ENCODE measurements at places on chromosomes 1 and 21.

- DNase-seq, result no peak
Observed at GRCh38 chr21:16194788-16195537, 465.2 kb downstream of the USP25 start.

DNA sequence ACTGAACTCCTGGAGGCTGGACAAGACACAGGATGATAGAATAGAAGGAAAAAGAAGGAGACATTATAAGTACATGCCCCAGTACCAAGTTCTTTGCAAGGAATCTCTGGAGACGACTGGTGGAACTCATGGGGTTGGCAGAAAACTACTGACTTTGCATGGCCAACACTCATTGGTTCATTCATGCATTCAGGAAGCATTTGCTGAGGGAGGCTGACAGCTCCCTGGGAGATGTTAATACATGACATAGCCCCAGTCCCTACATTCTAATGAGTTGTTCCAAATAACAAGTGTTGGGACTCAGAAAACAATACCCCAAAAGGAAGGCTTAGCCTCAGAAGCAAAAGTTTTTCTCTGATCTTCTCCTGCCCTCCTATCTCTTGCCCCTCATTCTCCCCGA lies 172.8 kb upstream of the IRF2BP2 start:
- DNase-seq, result no peak

GRCh38 chr1:43974443-43975248 lies at the start of gene ATP6V0B:
Gene ATP6V0B (plus strand): TSS chr1:43974960. CDS start chr1:43975041, 81 bp downstream.
- peak; percentile 98 for DNase-seq

- DNase-seq, result no peak
Observed at GRCh38 chr1:29677028-29678024, 441.0 kb downstream of the PTPRU start.

DNA sequence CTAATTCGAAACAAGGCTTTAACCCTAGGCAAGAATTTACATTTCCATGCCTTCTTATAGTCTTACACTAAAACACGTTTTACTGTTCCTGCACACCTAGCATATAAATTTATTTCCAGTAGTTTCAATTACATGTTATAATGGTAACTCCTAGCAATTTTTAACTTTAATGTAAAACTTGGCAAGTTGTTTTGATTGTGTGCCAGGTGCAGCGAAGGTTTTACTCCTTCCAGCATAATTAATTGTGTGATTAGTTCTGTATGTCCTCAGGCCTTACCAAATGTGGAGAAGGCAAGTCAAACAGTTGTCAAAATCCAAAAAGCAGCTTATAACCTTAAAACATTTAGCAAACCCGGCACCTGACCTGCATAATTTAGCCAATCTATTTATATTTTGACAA lies 114.8 kb downstream of the KCNK1 start:
- no peak for DNase-seq

DNA sequence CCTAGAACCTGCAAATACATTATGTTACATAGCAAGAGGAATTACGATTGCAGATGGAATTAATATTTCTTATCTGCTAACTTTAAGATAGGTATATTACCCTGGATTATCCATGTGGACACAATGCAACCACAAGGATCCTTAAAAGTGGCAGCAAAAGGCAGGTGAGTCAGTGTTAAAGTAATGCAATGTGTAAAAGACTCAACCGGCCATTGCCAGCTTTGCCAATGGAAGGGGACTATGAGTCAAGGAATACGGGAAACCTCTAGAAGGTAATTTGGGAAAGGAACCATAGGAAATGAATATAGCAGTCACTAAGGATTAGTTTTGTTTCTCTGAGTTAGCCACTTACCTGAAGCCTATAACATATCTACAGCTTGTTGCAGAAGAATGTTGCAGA lies 692.1 kb upstream of the ZP4 start:
- DNase-seq, result no peak

DNA sequence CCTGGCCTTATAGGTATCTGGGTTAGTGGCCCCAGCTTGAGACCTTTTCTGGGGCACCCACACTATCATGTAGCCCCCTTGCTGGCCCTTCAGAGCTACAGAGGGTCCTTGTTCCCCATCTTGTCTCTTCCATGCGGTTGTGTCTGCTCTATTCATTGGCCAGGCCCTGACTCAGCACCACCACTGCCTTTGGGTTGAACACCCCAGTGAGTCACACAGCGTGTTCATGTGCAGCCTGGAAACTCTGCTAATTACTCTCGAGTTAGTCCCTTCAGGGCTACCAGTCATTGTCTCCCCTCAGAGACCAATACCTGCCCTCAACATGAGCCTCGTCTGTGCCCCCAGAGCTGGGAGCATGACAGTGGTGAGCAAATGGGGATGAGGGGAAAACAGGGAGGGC lies 28.2 kb upstream of the IKBKE start:
- peak; percentile 29 for DNase-seq

DNA sequence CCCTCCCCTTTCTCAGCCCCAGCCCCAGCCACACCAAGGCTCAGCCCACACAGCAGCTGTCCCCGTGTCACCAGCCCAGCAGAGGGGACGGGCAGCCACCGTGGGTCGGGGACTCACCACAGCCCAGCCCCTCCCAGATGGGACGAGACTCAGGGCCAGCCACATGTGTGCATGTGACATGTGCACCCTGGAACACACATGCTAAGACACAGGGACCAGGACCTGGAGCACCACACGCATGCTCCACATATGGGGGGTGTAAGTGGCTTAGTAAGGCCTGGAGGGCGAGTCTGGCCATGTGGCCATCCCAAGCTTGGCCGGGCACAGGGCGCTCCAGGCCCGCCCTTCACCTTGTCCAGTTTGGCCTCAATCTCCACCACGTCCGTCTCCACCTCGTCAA lies 4.0 kb downstream of the ACAP3 start:
- no peak for DNase-seq

- no peak for DNase-seq
Observed at GRCh38 chr1:11770011-11770410, 8.0 kb downstream of the C1orf167 start.

DNA sequence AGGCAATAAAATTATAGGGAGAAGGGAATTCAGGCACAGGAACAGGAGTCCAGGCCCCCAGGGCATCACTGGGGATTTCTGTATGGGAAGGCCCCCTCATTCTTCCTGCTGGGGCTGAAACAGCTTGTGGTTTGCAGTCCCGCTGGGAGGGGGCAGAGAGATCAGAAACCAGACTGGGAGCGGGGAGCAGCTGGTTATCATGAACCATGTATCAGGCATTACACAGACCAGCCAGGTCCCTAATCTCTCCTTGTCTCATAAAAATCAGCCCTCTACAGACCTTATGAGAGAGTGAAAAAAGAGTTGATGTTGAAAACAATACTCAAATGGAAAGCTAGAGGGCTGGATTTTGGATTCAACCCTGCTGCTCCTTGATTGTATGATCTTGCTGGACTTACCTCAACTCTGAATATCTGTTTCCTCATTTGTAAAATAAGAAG lies 93.4 kb upstream of the F3 start:
- DNase-seq, result no peak

DNA sequence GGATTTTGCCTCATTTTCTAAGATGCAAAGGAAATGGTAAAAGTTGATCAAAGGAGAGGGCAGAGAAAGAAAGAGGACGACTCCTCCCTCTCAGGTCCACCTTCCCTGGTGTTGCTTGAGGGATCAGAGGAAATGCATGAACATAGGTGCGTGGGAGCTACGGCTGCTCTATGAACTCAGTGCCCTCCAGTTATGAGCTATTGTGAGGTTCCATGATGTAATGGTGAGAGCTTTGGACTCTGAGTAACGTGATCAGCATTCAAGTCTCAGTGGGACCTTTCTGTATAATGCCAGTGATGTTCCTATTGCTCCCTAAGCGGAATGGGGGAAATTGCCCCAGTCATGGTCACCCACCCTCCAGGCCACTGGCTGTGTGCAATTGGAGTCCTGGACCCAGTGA lies 25.9 kb upstream of the NBPF3 start:
- no peak for DNase-seq

GRCh38 chr1:19495000-19495656 lies 9.8 kb upstream of the CAPZB start:
- no peak for DNase-seq

DNA sequence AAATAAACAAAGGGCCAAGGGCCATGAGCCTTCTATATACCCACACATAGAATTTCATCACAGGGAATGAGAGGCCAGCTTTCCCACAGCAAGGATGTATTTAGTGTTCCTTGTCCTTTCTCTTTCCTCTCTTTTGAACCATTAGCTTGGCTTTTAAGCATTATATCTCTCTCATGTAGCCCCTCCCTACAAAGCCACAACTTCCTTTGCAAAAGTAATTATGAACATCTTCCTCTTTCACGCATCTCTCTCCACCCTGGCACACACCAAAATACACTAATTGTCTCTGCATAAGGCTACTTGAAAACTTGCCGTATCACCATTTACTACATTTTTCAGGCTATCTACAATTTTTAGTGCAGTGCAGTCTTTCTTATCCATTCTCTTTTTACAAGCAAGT lies 1.9 kb upstream of the AK5 start:
- DNase-seq, result no peak

DNA sequence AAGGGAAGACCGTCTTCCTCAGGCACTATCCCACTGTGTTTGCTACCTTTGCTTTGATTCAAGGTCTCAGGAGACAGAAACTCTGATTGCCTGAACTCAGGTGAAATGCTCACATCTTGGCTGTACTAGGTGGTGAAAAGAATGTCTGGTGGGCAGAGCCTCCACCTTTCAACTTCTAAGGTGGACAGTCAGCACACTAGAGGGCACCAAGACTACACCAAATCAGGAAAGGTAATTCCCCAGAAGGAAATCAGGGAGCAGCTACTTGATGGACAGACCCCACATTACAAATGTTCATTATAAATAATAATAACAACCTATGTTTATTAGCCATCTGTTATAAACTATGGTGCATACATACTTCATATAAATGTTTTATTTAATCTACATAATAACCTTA lies 220.9 kb downstream of the ATG4C start:
- no peak for DNase-seq

- DNase-seq, result no peak
Observed at GRCh38 chr1:91924146-91924545, 25.1 kb upstream of the BRDT start.

DNA sequence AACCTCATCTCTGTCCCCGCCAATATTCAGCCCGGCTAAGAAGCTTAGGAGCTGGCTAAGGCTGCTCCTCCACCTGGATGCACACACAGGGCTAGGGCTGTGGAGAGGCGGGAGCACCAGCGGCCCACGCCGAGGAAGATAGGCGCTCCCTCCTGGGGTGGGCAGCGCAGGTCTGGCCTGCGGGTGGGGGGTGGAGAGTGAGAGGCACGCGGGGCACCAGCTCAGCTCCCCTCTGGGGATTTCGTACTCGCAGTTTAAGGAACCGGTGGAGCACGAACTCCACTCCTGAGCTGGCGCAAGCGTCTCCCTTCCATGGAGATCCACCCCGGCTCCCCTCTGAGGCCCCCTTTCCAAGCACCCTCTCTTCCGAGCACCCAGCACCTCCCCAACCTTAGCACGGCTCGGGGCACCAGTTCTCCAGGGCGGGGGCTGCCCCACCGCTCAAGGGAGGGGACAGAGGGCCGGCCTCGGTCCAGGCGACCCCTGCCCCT lies 433 bp upstream of the KAZN start:
- DNase-seq, result no peak

GRCh38 chr1:165679282-165680036 lies 18.9 kb downstream of the ALDH9A1 start:
- no peak for DNase-seq

- DNase-seq, result no peak
Observed at GRCh38 chr1:75980972-75981897, 49.0 kb upstream of the ASB17 start.

DNA sequence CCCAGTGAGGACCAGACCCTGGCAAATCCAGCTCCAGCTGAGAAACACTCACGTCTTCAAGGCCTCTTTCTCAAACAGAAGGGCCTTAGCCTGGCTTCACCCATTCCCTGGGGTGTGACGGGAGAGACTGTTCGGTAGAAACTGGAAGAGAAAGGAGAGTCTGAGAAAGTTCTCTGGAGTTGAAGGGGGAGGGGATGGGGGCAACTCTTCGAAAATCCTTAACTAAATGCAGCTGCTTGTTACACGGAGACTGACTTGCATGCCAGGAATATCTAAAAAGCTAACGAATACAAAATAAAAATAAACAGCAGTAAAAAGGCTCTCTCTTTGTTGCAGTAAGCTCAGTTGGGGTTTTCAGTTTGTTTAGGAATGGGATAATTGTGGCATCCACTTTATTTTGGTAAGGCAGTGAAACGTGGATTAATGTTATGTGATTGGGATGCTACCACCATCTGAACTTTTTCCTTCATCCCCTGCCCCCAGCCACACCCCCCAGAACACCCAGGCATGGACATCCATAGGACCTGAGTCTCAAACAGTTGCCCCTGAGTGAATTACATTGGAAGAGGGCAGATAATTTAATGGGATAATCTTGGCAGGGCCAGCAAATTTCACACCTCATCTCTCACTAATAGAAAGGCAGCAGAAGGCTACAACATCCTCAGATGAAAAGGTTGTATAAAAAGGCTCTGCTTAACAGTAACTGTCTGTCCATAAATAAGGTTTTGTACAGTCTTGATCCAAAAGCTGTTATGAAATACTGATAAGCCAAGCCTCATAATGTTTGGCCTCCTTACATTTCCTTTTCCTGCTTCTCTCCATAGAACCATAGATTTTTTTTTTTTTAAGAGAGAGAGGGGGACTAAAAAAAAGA lies 5.8 kb downstream of the ROR1 start:
- no peak for DNase-seq

DNA sequence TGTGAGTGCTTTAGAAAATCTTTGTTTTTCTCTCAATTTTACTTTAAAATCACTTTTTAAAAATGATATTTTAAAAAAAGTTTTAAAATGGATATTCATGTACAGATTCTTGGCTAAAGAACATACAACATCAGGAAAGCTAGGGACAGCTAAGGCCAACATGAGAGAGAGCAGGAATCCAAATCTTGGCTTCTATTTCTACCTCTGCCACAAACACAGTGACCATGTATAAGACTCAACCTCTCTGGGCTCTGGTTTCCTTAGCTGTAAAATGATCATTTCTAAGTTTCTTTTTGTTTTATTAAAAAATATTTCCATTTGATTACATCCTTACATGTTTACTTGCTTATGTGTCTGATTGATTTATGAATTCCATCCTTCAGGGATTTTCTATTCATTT lies 1.2 kb downstream of the VCAM1 start:
- DNase-seq, result no peak

- no peak for DNase-seq
Observed at GRCh38 chr1:235004276-235004675, 124.4 kb downstream of the TOMM20 start.

DNA sequence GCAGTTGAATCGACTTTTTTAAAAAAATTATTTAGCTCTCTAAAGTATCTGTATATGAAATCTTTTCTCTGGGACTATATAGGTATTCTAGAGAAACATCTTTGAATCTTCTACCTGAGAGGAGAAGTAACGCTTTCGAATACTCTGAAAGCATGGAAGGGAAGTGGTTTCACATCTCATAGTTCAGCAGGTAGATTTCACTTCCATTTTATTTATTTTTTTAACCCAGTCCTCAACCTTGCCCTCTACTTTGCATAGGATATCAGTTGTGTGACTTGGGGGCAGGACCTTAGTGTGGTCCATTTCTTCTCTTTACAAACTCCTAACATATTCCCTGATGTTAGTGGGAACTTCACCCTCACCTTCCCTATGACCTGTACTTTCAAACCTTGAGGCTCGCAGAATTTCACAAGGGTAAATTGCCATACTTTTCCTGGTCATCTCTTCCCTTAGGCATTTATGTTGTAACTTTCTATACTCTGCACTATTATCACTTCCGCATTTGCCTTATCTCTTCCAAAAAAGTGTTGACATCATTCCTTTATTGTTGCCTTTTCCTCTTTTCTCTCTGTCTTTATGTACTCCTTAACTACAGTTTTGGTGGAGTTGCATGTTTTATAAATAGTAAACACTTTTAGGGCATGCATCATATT lies 1208.5 kb upstream of the ADGRL4 start:
- no peak for DNase-seq

Measured in activated CD4-positive, alpha-beta memory T cell treated with anti-CD3 and anti-CD28 coated beads for 36 hours (primary cell).